ENCODE measurements at places on chromosomes 16 and 17.

DNA sequence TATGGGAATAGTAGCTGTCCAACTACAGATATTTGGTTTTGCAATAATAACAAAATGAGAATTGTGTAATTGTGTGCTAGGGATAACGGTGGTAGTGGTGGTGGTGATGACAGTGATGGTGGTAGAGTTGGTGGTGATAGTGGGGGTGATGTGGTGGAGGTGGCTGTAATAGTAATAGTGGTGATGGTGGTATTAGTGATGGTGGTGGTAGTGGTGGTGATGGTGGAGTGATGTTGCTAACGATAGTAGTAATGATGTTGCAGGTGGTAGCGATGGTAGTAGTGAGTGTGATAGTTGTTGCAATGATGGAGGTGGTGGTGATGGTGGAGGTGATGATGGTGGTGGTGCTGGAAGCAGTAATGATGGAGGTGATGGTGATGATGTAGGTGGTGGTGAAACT lies 94.4 kb downstream of the HS3ST3B1 start:
- DNase-seq, result no peak
- H3K27me3 ChIP-seq, result no peaks in the 10 kb centered on the region
- no peaks in the 10 kb centered on the region for H3K4me1 ChIP-seq
- H3K4me3 ChIP-seq, result no peak overlapping the region

- H3K36me3 ChIP-seq, result no peaks in the 10 kb centered on the region
- peak overlapping the region; percentile 97 for H3K27ac ChIP-seq
- peaks cover 56% of the 10 kb centered on the region for H3K4me1 ChIP-seq
- DNase-seq, result peak; percentile 44
- no peaks in the 10 kb centered on the region for H3K27me3 ChIP-seq
Measured at GRCh38 chr17:80261159-80261894, 675 bp downstream of the RNF213 start.

DNA sequence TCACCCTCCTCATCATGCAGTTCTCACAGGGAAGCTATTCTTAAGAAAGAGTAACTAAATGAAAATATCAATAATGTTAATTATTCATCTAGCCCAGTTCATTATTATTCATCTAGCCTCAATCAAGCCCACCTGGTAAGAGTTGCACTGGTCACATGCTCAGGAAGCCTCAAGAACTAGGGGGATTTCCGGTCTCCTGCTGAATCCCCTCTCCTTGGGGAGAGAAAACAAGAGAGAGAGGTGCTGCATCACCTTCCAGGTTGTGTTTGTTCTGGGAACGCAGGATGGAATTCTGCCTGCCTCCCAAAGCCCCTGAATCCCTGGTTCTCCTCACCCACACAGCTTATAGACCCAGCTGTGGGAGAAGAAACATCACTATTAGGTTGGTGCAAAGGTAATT lies 164.0 kb downstream of the PMP22 start:
- no peak for DNase-seq
- H3K27me3 ChIP-seq, result peaks cover 6% of the 10 kb centered on the region
- H3K27ac ChIP-seq, result no peak overlapping the region

DNA sequence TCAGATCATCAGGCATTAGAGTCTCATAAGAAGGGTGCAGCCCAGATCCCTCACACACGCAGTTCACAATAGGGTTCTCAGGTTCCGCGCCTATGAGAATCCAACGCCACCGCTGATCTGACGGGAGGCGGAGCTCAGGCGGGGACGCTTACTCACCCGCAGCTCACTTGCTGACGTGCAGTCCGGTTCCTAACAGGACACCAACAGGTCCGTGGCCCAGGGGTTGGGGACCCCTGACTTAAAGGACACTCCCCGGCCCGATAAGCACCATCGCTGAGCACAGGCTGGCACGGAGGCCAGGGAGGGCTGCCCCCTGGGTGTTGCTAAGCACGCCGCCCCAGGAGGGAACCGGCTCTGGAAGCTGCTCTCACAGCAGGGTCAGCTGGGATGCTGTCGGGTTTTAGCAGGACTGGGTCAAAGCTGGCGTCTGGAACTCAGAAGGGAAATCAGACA lies 30.1 kb upstream of the BAHCC1 start:
- DNase-seq, result no peak
- H3K27me3 ChIP-seq, result peaks cover 52% of the 10 kb centered on the region
- peaks cover 9% of the 10 kb centered on the region for H3K36me3 ChIP-seq
- peak overlapping the region; percentile 54 for H3K4me3 ChIP-seq

DNA sequence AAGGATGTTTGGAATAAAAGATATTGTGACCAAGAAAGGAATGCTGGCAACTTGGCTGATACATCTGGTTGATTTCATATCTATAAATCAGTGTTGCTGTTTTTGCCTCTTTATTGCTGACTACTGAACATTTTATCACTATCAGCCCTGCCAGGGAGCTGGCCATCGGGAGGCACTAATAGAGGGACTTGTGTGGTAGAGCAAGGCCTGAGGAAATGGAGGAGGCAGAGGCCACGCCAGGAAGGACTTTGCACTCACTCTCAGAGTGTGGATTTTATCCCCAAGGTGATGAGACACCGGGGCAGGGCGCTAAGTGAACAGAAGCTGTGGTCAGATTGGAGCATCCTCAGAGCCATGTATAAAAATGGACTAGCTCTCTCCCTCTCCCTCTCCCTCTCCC lies 9.3 kb upstream of the CYB561 start:
- peaks cover 6% of the 10 kb centered on the region for H3K27me3 ChIP-seq
- H3K36me3 ChIP-seq, result no peaks in the 10 kb centered on the region
